ENCODE measurements at places on chromosomes 2 and 18. TPM values are rescaled to one million over a fixed set of nuclear protein-coding genes. Genes with fewer than 3 reads are reported as not detected.

Gene KCMF1
- 87.0 TPM for total RNA-seq

Gene COLEC11
- total RNA-seq, result not detected

Gene MYO3B
- total RNA-seq, result 0.38 TPM

GRCh38 chr2:162301151-162301804, 17.2 kb downstream of the IFIH1 start:
- peak; percentile 62 for DNase-seq

Gene ANO7
- total RNA-seq, result 0.53 TPM

GRCh38 chr2:134023854-134024253, 230.0 kb upstream of the MGAT5 start:
- no peak for DNase-seq

DNA sequence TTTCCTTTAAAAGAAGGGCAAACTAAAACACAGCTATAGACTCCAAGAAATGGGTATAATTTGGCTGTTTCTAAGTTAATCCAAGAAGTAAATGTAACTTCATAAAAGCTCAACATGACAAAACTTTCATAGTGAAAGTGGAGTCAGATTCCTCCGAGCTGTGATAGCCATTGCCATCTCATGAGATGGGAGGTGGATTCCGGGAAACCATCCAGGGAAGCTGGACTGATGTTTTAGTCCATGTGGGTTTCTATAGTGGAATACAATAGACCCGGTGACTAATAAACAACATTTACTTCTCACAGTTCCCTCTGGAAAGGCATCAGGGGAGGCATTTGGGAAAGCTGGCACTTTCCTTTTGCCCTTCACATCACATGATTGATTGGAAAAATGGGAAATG, 10.0 kb upstream of the LAPTM4A start:
- no peak for DNase-seq

Gene PLB1
- total RNA-seq, result 1.1 TPM

GRCh38 chr2:223060201-223060825, 8.3 kb downstream of the KCNE4 start:
- no peak for DNase-seq

GRCh38 chr18:49612515-49613033, 50.7 kb downstream of the LIPG start:
- DNase-seq, result no peak

DNA sequence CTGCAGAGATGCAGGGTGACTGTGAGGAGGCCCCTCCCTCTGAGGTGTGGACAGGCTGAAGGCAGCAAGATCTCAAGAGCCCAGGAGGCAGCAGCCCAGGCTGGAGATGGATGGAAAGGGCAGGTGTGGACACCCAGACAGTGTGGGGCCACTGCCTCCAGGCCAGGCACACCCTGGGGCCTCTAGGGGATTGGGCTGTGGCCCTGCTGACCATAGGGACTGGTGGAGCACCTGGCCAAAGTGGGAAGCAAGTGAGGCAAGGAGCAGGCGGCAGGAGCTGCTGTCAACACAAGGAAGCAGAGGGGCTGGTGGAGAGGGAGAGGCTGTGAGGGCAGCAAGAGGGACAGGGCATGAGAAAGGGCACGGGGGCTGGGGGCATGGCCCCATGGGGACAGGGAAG, 10.8 kb downstream of the SNED1 start:
- DNase-seq, result no peak

Gene SLC35F6
- total RNA-seq, result 27.6 TPM

DNA sequence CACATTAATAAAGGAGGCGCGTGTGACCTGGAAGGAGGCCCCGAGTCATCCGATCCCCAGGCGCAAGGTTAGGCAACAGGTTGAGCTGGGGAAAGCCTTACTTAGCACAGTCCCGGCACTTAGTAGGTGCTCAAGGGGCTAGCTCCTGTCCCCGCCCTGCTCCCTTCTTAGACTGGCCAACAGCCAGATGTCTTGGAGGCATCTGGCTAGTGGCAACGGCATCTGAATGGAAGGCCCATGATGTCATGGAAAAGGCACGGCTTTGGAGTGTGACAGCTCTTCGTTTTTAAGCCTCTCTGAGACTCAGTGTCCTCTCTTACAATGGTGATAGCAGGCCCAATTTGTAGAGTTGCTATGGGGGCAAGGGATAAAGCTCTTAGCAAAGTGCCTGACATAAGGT, 258.3 kb downstream of the CYRIA start:
- no peak for DNase-seq

- DNase-seq, result no peak
Observed at GRCh38 chr18:24177499-24178133, 38.8 kb downstream of the CABYR start.
